T-helper 17 cell (primary cell): ENCODE measurements at places on chromosomes 16 and 17.

- DNase-seq = no peak
Observed at GRCh38 chr17:68304706-68305105, 13.4 kb downstream of the ARSG start.

- DNase-seq = no peak
Observed at GRCh38 chr17:29212681-29213121, 32.5 kb upstream of the MYO18A start.

DNA sequence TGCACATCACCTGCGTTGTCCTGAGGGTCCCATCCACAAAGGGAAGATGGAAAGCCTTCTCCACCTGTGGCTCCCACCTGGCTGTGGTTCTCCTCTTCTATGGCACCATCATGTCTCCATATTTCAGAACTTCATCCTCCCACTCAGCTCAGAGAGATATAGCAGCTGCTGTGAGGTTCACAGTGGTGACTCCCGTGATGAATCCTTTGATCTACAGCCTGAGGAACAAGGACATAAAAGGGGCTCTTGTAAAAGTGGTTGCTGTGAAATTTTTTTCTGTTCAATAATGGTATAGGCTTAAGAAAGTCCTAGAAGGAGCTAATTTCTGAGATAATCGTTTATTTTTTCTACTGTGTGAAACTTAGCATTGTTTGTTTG, 18.7 kb downstream of the ZNF200 start:
- no peak for DNase-seq

DNA sequence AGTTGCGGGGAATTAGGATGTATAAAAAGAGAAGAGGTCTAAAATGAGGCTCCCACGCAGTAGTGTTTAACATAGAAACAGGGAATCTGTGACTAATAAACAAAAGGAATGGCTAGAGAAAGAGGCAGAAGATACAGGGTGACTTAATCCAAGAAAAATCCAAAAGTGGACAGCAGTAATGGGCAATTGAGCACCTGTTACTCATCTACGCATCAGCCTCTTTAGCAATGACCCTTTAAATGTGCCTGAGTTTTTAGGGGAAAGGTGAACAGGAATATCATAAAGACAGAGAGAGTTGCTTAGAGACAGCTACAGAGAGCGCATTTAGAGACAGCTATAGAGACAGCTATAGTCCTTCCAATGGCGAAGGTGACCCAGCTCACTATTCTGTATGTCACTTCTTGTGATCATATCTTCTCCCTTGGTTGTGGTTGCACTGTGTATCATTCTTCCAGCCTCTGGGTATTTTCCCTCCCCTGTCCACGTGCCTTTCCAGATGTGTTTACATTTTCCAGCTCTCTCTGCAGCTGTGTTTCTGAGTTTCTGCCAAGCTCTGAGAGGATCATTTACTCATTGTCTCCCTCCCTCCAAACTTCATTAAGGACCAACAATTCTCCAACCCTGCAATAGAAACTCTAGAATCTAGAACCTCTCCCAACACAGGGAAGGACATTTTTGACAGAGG, 61.5 kb downstream of the MYOCD start:
- no peak for DNase-seq
